HepG2 (cell line): ENCODE measurements at places on chromosomes 4 and X. TPM values are rescaled to one million over a fixed set of nuclear protein-coding genes. Genes with fewer than 3 reads are reported as not detected.

Gene CLDN34
- total RNA-seq, result 0.21 TPM in 1 of 2 replicates, not detected in the other

Gene CSAG1
- total RNA-seq, result not detected in 2 replicates

Gene AMOT
- 0.83 and 0.91 TPM in 2 replicates for total RNA-seq

Gene FABP2
- total RNA-seq, result 1.2 and 1.9 TPM in 2 replicates

Gene EREG
- total RNA-seq, result 0.13 TPM in 1 of 2 replicates, not detected in the other

Gene ZNF81
- total RNA-seq, result 3.2 and 3.8 TPM in 2 replicates

Gene SLC16A2
- 0.07 TPM in 1 of 2 replicates, not detected in the other for total RNA-seq

Gene GPR173
- total RNA-seq, result not detected in 2 replicates

Gene FGFRL1
- 12.3 and 19.1 TPM in 2 replicates for total RNA-seq

Gene PRRG3
- not detected in 2 replicates for total RNA-seq

Gene CT45A10
- not detected in 2 replicates for total RNA-seq

Gene PPID
- 63.4 and 73.3 TPM in 2 replicates for total RNA-seq

Gene FGF16
- not detected in 2 replicates for total RNA-seq

Gene DMRTC1B
- not detected in 2 replicates for total RNA-seq

Gene SEC31A
- total RNA-seq, result 231 and 351 TPM in 2 replicates

Gene NR3C2
- 0.32 and 0.46 TPM in 2 replicates for total RNA-seq

Gene TAF7L
- total RNA-seq, result not detected in 2 replicates

Gene TECRL
- total RNA-seq, result not detected in 2 replicates

Gene COX18
- total RNA-seq, result 21.3 and 25.3 TPM in 2 replicates

Gene POLN
- total RNA-seq, result 0.60 and 0.93 TPM in 2 replicates

Gene GPC4
- total RNA-seq, result 0.14 and 0.29 TPM in 2 replicates

Gene HSFX4
- not detected in 2 replicates for total RNA-seq

Gene STIM2
- total RNA-seq, result 8.2 and 19.3 TPM in 2 replicates

Gene RIPPLY1
- total RNA-seq, result 0.49 and 0.86 TPM in 2 replicates

Gene GYPB
- not detected in 2 replicates for total RNA-seq

Gene PROM1
- total RNA-seq, result 2.5 and 3.9 TPM in 2 replicates

Gene SSX2
- not detected in 2 replicates for total RNA-seq

Gene DKK2
- total RNA-seq, result not detected in 2 replicates

Gene PRDM8
- total RNA-seq, result not detected in 2 replicates

Gene XK
- total RNA-seq, result not detected in 2 replicates

Gene RNF128
- 9.7 and 18.5 TPM in 2 replicates for total RNA-seq

Gene IL21
- not detected in 2 replicates for total RNA-seq

Gene SPATA4
- not detected in 2 replicates for total RNA-seq

Gene DDIT4L
- not detected in 2 replicates for total RNA-seq

Gene CSN2
- not detected in 2 replicates for total RNA-seq

Gene PRICKLE3
- 2.5 and 2.6 TPM in 2 replicates for total RNA-seq
